ENCODE measurements at places on chromosomes 11 and 22. TPM values are rescaled to one million over a fixed set of nuclear protein-coding genes. Genes with fewer than 3 reads are reported as not detected.
A peak's percentile ranks its signal among the peaks of the same experiment; 100 is the strongest.

DNA sequence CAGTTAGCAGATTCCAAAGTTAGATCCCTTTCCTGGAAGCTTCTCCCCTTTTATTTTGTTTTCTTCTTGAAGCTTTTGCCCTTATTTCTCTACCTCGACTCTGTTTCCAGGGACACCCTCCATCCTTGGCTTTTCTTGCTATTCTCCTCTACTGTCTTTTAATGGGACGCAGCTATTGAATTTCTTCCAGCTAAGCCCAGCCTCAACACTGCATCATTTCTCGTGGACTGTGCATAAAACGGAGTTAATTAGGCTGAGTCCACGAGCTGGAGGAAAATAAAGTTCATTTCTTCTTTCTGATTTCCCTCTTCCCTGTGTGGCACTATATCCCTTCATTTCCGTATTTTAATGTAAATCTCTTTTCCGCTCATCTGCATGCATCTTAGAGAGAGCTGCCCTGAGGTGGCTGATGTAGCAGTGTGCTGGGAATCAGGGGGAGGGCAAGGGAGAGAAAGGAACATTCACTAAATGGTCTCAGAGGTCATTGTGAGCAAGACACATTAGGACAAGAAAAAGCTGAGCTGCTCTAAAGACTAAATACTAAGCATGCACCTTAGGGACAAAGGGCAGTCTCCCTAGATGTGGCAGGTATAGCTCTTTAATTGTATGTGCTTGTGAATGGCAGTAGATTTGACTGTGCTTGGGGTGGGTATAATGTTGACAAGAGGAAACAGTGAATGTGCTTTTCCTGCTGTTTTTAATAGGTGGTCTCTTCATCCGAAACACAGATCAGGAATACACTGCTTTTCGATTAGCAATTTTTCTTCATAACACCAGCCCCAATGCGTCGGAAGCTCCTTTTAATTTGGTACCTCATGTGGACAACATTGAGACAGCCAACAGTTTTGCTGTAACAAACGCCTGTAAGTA, 1.9 kb downstream of the GRIA4 start:
- no peak for DNase-seq

GRCh38 chr11:76249195-76249741, 43.0 kb upstream of the WNT11 start:
- DNase-seq, result no peak

DNA sequence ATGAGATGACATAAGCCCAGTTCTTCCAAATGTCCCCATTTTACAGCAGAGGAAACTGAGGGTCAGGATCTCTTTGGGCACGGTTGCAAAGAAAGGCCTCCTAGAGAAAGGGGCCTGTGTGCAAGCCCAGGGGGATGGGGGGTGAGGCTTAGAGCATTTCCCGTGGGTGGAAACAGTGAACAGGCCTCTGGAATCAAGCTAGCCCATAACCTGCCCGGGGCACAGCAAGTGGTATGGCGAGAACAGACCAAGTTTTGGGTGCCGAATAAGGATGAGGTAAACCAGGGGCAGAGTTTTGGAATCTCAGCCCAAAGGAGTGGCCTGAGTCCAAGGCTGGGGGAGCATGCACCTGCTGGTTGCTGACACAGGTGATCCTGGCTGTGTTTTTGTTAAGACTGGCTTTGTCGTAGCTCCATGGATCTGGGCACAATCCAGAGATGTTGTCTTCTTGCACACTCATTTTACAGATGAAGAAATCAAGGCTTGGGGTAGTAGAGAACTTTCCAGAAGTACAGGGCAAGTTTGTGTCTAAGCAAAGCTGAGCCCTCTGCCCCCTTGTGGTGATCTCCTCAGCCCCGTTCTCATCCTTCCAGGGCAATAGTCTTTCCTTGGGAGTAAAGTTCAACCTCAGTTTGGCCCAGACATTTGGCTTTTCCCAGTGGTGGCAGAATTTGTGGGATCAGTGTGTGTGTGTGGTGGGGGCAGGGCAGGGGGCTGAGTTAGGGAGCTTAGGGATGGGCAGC, 53.5 kb upstream of the MYEOV start:
- DNase-seq, result no peak

Gene MED19
- total RNA-seq, result 8.8 TPM

Gene OR8D1
- total RNA-seq, result not detected

DNA sequence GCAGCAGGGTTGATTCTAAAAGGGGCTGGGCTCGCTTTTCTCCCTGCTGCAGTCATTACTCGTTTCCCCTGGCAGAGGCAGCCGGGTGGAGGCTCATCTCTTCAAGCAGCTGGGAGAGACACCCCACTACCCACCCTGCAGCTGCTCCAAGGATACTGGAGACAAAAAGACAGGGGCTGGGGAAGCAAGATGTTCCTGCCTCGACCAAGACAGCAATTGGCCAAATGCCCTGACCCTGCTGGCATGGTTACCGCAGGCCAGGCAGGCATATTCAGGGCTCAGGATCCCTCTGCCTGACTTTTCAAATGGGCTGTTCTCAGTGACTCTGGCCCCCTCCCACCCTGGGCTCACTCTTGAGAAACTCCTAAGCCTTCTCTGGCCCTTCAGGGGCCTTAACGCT, 6.8 kb upstream of the RGL4 start:
- DNase-seq, result no peak

Gene CCDC88B
- 7.4 TPM for total RNA-seq

Gene BBOX1
- total RNA-seq, result 0.45 TPM

GRCh38 chr22:27865496-27865895, 53.6 kb downstream of the PITPNB start:
- no peak for DNase-seq

- DNase-seq, result peak; percentile 24
These were observed 16.0 kb upstream of the SMIM35 start for GRCh38 chr11:118102721-118103261.

- no peak for DNase-seq
These were observed 5.4 kb downstream of the PAK1 start for GRCh38 chr11:77468527-77468926.

DNA sequence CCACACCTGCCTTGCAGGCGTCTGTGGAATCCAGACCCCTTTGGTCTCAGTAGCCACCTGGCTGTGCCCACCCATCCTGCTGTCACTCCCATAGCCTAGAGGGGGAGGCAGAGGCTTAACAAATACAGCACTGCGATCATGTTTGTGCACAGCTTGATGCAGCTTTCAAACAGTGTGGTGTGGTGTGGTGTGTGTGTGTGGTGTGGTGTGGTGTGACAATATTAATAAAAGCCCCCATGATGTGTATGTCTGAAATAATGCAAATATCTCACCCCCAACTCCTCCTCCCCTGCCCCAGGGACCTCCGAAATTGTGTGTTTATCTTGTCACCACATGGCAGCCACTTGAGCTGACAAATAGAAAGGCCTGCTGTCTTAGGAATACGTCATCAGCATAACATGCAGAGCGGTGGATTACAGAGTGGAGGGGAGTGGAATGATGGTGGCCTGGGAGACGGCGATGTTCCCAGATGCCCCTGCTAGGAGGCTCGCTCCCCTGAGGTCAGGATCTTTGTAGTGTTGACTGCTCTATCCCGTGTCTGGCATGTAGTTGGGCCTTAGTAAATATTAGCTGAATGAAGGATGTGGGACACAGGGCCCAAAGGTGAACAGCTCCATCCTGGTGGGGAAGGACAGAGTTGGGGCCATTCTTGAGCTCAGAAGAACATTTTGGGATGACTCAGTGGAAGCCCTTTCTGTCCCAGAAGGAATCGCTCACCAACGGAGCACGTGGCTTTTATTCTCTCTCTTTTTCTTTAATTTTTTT, 2.8 kb downstream of the PDXP start:
- no peak for DNase-seq

DNA sequence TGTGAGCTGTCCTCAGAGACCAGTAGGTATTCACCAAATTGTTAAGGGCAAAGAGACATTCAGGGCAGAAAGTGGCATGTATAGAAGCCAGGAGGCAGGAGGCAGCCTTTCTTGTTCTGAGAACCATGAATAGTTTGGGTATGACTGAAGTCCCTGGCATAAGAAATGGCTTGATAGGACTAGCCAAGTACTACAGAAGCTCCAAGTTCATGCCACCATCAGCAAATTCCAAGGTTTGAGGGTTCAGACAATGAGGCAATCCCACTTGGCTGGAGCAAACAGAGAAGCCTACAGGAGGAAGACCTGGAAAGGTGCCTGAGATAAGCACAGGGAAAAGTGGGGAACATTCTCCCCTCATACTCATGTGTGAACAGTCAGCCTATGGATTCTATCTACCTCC, 25.8 kb downstream of the XRRA1 start:
- DNase-seq, result no peak

Gene RAC2
- total RNA-seq, result 16.8 TPM

GRCh38 chr22:39529487-39529851, 3.1 kb downstream of the RPS19BP1 start:
- DNase-seq, result no peak

DNA sequence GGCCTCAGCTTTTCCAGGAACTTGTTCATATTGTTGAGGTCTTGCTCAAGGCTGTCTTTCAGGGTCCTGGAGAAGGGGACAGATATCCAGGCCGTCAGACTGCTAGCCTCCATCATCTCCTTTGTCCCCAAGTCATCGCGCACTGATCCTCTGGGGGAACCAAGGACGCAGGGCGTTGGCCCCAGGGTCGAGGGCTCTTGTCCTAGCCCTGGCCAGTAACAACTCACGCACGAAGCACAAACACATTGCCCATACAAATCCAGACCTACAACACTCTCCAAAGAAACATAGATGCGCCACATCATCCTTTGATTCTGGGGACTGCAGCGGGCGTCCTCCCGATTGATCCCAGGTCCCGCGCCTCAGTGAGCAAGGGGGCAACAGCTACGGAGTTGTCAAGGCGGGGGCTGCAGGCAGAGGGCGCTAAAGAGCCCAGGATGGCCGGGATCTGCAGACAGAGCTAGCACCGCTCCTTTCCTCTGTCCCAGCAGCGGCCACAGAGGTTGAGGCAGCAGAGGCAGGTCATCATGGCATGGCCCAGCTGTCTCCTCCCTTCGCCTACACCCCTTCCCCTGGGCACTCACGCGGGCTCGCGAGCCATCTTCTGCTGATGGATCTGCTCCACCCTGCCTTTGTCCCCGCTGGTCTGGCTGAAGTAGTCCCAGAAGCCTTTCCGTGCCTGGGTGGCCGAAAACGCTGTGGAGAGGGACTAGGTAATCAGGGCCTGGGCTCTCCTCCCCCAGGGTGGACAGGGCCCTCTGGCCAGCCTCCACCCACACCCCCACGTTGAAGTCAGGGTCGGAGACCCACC, 472 bp downstream of the APOA5 start:
- peak; percentile 93 for DNase-seq

GRCh38 chr11:7892840-7893254, 38.2 kb downstream of the OR10A6 start:
- no peak for DNase-seq

DNA sequence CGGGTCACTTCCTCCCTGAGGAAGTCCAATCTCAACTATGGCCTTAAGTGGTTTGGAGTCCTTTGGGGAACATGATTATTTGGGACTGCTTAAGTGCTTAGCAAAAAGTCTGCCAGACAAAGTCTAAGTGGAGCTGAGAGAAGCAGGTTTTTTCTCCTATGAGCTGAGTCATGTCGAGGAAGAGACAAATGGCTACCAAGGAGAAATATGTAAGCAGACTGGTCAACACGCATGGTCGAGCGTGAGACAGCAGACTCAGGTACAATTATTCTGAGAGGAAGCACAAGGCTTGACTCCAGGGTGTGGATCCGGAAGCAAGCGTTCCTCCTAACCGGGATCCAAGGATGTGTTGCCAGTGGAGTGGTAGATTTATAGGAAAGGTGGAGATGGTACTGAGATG, 30.6 kb downstream of the UBASH3B start:
- no peak for DNase-seq
